Activated CD4-positive, alpha-beta T cell treated with anti-CD3 and anti-CD28 coated beads for 4 hours (primary cell): ENCODE measurements at places on chromosomes 5 and 9.

DNA sequence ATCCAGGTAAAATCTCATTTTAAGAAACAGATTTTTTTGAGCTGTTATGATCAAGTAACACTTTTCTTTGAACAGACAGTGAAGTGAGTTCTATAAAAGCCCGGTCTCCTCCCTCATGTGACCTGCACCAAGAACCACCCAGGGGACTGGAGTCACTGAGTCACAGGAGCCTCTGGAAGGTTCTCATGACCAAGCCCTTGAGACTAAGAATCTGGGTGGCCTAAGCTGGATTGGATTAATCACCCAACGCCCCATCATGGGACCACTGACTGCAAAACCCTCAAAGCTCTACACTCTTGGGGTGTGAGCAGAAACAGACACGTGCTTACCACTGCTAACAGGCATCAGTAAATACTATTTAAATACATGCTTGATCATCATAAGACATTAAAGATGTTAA lies 48.4 kb downstream of the SECISBP2 start:
- no peak for DNase-seq

GRCh38 chr5:102893942-102894341 lies 138.8 kb downstream of the PAM start:
- DNase-seq: no peak

- no peak for DNase-seq
Measured at GRCh38 chr5:175261037-175261436, 182.9 kb downstream of the DRD1 start.

DNA sequence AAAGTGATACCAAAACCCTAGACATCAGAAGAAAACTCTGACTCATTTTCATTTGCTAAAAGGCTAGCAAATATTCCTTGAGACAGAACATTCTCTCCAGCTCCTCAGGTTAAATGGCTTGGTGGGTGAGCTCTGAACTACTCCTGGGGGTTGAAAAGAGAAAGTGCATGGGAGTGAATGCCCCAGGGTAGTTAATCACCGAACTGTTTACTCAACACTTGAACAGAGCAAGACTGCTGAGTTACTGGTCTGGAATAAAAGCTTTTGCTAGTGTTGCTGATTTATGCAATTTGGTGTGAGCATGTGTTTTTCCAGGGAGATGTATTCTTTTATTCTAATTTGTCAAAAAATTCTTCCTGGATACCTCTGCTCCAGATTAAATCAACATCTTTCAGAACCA lies 88.3 kb upstream of the PRDM9 start:
- no peak for DNase-seq

DNA sequence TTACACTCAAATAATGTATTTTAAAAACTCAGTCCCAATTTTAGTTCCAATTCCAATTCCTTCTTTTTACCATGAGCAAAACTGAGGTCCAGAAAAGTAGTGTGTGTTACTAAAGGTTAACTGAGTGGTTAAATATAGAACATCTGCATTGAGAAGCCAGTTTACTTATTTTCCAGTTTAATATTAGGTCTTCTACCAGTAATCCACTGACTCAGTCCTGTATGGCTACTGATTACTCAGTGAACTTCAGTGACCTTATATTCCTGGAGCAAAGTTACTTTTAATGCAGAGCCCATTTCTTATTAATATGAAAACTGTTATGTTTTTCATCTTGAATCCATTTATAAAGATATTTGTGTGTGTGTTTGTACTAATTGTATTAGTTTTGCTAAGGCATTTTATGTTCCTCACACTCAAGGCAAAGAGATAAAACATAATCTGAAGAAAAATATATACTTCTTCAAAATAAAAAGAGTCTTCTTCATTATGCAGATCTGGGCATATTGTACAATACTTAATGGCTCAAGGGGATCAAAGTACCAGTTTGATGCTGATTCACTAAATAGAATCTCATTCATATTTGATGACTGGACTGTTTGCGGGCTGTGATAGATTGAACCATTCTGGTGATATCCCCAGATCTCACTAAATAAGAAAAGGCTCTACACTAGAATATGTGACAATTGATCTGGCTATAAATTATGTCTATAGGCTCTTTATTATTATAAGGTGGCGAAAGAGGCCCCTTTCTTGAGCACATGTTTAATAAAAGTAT lies 60.8 kb downstream of the DMXL1 start:
- DNase-seq: no peak

GRCh38 chr9:130518943-130519799 lies 60.2 kb upstream of the FUBP3 start:
- no peak for DNase-seq

DNA sequence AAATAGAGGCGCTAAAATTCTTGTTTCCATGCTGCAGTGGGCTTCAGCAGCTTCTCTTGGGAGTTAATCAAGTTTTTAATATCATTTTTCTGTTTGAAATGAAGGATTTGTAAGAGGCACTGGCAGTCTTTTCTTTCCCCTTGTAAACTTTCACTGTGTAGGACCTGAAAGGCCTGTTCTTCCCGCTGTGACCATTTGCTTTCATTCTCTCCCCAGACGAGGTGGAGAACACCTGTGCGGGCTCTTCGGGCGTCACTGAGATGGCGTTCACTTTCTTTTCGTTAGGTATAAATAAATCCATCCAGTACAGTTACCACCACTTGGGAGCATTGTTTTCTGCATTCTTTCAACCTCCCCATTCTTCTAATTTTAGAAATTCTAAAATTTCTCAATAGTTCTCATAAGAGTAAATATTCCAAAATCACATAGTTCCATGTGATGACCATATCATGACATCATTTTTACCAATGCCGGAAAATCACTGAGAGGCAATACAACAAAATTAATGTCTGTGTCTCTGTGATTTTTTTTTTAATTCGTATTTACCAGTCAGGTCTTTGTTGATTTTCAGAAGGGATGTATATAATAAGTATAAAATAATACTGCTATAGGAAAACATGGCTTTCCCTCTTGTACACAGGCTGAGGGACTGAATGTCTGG lies 131.7 kb upstream of the ICE1 start:
- no peak for DNase-seq

- DNase-seq: no peak
Measured at GRCh38 chr9:121234832-121235161, 33.1 kb upstream of the RAB14 start.

GRCh38 chr9:94112716-94113465 lies 28.6 kb downstream of the PTPDC1 start:
- DNase-seq: no peak

GRCh38 chr9:29830821-29831220 lies 2257.5 kb upstream of the C9orf72 start:
- DNase-seq: no peak

- no peak for DNase-seq
Measured at GRCh38 chr5:161697001-161697400, 11.5 kb downstream of the GABRA6 start.

DNA sequence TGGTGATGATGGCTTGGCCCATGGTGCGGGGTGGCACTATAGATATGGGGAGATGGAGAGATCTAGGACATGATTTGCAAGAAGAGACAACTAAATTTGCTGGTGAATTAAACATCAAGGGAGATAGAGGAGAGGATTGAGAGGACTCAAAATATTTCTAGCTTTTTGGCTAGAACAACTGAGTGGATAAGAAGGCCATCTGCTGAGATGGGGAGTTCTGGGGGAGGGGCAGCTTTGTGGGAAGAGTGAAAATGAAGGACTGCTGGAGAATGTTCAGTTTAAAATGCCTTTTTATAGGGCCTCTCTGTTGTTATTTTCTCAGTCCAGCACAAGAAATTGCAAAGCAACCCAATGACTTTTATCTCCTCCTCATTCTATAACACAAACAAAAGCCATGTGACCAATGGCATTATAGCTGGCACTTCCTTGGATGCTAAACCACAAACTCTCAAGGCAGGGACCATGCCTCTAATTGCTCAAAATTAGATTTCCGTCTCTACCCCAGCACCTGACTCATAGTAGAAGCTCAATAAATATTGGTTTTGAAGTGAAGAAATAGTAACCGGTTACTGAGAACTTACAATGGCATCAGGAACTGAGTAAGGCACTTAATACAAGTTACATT lies 29.8 kb downstream of the JAKMIP2 start:
- no peak for DNase-seq

DNA sequence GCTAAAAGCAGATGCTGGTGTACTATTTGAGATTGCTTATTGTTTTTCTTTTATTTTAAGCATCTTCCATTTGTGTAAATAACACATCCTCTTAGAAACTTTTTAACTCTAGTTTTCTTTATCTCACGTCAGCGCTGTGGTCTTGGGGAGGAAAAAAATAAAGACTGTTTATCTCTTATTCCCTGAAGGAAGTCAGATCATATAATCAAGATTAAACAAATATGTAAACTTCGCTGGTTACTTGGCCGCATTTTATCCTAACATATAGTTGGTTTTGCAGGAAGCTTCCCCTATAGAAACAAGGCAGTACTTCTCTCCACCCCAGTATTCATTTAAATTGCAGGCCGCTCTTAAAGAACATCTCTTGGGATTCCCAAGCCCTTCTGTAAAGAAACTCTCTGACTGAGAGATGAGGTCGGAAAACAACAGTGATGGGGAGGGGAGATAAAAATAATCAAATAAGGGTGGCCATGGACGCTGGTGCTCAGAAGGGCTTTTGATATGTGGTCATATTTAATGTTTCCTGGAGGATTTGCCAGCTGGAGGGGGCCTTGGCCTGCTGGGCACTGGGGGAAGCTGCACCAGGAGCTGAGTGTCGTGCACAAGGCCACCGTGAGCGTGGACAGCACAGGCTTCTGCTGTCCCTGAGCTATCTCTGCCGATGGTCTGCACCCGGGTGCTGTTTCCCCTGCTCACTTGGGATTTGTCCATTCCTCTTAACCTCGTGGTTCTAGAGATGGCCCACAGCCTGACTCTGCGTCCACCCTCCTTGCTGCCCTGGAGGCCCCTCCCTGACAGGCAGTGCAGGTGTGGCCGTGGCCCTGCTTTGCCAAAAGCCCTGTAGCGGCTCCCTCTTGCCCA lies 23.8 kb downstream of the NEURL1B start:
- no peak for DNase-seq

DNA sequence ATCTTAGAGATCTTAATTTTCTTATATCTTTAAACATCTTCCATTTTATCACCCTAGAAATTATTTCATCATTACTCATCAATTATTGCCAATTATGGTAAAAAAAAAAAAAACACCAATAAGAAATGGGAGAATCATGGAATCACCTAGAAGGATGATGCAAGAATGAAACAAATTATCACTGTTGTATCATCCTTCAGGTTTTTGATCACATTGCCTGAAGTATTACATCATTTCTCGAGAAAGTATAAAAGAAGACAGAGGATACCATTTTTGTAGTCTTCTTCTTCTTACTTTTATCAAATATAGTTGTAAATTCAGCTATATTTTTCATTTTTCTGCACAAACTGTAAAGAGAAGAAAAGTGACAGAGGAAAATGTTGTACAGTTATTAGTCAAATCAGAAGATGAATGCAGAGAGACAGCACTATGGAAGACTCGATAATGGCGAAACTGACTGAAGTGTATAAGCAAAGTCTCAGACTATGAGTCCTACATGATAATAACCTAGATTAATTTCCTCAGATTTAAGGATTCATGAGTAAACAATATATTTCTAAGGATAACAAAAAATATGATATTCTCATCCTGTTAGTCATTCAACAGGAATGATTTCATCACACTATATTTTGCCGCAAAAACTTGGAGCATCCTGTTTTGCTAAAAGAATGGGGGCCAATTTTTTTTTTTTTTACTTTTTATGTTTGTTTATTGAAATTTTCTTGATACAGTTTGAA lies 5.9 kb upstream of the STC2 start:
- no peak for DNase-seq

GRCh38 chr5:145908206-145908960 lies 28.0 kb upstream of the SH3RF2 start:
- DNase-seq: no peak

DNA sequence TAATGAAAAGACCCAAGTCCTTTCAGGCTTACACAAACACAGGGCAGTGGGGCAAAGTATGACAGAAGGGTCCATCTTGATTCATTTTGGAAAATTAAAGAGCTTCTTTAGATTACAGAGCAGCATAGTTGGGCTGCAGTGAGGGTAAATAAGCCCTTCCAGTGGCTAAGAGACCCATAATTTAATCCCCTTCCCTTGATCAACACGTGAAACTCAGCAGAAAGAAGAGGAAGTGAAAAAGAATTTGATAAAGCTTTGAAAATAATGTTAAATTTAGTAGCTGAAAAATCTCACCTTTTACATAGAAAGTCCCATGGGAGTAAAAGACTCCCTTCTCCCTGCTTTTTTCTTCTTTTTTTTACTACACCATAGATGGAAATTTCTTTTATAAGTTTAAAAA lies 87.6 kb downstream of the FREM1 start:
- no peak for DNase-seq

GRCh38 chr9:127300886-127301447 lies 36.4 kb downstream of the GARNL3 start:
- DNase-seq: no peak

- DNase-seq: no peak
Measured at GRCh38 chr9:108655818-108656217, 200.0 kb downstream of the ACTL7B start.

DNA sequence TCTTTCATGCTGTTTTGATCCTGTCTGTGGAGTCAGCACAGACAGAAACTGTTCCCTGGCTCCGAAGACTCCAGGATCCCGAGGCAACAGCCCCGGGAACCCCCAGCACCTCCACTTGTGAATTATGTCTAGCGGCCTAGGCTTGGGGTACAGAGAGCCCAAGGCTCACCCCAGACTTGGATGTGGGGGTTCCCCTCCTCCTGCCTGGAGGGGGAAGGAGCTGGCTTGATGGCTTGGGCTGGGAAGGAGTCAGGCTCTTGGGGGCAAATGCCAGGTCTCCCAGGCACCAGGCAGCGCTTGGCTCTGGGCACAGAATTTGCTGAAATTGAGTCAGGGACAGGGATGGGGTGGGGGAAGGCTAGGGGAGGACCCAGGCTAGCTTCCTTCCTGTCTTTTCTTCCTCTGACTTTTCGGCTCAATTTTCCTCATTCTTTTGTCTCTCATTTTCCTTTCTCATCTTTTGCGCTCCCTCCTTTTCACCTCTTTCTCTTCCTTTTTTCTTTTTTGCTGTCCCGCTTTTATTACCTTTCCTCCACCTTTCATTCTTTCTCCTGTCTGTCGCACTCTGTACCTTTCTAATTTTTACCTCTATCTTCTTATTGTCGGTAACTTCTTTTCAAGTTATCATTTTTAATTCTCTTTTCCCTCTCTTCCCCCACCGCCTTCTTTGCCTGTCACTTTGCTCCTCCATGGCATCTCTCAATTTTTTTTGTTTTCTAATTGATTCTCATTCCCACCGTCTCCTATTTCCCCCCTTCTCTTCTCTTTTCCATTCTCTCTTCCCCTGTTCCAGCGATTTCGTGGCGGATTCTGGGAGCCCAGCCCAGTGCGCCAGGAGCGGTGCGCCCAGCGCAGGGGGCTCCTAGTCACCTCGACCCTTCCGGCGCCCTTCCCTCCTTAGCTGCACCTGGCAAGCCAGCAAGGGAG lies 10.5 kb downstream of the MSX2 start:
- no peak for DNase-seq
